ENCODE measurements at places on chromosomes 3 and 15. TPM values are rescaled to one million over a fixed set of nuclear protein-coding genes. Genes with fewer than 3 reads are reported as not detected.

Gene CLEC3B
- 1.5 TPM for total RNA-seq

Gene UBE2Q2
- total RNA-seq = 64.6 TPM

Gene DUOXA2
- total RNA-seq = not detected

Gene GRAMD1C
- 3.6 TPM for total RNA-seq

Gene PCLAF
- 1.9 TPM for total RNA-seq

Gene SLC28A1
- not detected for total RNA-seq

Gene C3orf62
- 10.8 TPM for total RNA-seq

Gene SPINT1
- 1.7 TPM for total RNA-seq

Gene SLC27A2
- total RNA-seq = 0.47 TPM

Gene TGFBR2
- 99.3 TPM for total RNA-seq

Gene ANKRD63
- total RNA-seq = not detected

Gene PAK6
- 7.6 TPM for total RNA-seq

Gene MST1R
- total RNA-seq = 3.4 TPM

Gene PIGZ
- total RNA-seq = 2.2 TPM

Gene SYNPR
- not detected for total RNA-seq

Gene SLC12A1
- total RNA-seq = not detected

Gene ARPP21
- not detected for total RNA-seq

Gene CHMP2B
- 34.2 TPM for total RNA-seq

Gene ALDH1A3
- total RNA-seq = not detected

Gene DNAH1
- 72.3 TPM for total RNA-seq

Gene CHL1
- total RNA-seq = not detected

Gene GPR27
- total RNA-seq = 2.8 TPM

Gene FETUB
- not detected for total RNA-seq

Gene CNOT10
- total RNA-seq = 47.1 TPM

Gene TRPC1
- 0.21 TPM for total RNA-seq

Gene CCDC13
- total RNA-seq = 0.88 TPM

Gene SI
- total RNA-seq = not detected

Gene PRSS50
- 0.16 TPM for total RNA-seq

Gene PPP2R3A
- total RNA-seq = 0.40 TPM

Gene ITIH1
- total RNA-seq = not detected

Gene MGLL
- 4.6 TPM for total RNA-seq

Gene ANKRD34C
- total RNA-seq = not detected

Gene IL17RC
- 0.77 TPM for total RNA-seq

Gene SGO1
- total RNA-seq = 0.55 TPM

Gene CISH
- 2.4 TPM for total RNA-seq

Gene SIDT1
- 101 TPM for total RNA-seq

Gene PLA2G4E
- not detected for total RNA-seq

Gene THSD4
- total RNA-seq = not detected

Gene CASR
- 0.10 TPM for total RNA-seq

Gene GLDN
- total RNA-seq = not detected

Gene STAC
- total RNA-seq = not detected

Gene MINAR1
- total RNA-seq = 0.59 TPM

Gene CLASP2
- 109 TPM for total RNA-seq

Gene RAB5A
- total RNA-seq = 109 TPM

Gene TRH
- not detected for total RNA-seq

Gene OXTR
- 0.33 TPM for total RNA-seq

Gene SLC22A13
- total RNA-seq = 0.16 TPM

Gene ITPKA
- total RNA-seq = not detected

Gene TMC3
- total RNA-seq = not detected

Gene HIGD2B
- 1.8 TPM for total RNA-seq

Gene IQGAP1
- 431 TPM for total RNA-seq

Gene CPNE9
- total RNA-seq = 0.43 TPM
